ENCODE measurements at places on chromosomes 3 and 15.

DNA sequence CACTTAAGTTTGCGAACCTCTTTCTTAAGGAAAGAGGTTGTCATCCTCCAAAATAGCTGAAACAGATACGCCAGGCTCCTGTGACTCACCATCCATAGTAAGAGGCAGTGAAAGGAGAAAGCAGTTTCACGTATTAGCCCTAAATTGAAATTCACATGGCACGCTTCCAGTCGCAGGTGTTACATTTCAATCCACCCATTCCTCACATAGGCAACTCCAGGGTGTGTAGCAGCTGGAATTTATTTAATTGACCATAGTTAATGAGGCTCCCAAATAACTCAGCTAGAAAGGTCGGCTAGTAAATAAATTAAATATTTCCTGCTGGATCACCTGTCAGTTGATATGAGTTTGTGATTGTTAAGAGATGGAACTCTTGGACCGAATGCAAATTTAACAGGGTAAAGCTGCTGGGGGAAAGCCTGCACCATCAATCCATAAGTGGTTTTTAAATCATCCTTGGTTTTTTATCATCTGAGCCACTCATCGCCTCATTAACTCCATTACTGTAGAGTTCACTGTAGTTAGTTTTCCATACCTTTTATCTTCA, 19.6 kb downstream of the NSUN3 start:
- DNase-seq = no peak

DNA sequence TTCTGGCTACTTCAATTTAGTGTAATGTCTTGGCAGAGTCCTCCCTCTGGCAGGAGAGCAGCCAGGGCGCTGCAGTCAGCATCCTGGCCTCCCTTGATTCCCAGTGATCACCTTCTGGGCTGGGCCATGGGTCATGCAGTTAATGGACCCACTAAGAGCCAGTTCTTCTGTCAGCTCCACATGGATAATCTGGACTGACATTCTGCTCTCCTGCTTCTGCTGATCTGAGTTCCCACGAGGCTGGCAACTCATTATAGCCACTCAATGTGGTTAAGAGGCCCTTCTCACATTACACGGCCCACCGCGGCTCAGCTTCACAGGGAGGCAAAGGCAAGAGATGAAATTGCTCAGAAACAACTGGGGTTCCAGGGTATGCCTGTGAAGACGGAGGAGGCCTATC, 94.0 kb downstream of the WDR76 start:
- DNase-seq = peak; percentile 49

DNA sequence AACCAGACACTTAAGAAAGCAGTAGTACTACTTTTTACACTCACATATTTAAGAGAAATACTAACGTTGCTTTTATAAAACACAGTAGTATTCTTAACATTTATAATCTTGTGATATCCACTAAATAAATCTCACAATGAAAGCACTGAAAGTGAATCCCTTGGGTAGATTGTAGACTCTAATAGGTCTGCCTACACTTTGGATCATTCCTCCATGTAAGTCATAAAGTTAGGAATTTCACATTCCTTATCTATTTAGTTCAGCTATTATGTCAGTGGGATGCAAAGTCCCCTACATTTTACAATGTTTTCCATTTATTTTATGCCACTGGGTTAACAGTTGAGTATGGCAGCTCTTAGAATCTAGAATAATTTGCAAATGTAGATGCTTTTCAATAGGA, 330.7 kb downstream of the LSAMP start:
- no peak for DNase-seq

DNA sequence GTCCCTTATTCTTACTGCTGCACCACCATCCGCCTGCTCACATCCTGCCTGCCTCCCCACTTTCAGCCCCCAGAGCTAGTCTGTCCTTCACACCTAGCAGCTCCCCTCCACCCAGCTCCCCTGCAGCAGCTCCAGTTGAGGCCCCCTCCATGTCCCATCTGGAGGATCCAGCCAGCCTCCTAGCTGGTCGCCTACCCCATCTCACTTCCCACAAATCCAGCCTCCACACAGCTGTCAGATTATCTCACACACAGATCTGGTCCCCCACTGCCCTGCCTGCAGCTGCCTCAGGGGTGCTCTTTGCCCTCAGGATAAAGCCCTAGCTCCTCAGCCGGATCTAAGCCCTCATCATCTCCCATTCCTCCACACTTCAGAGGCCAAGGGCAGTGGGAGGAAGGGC, 8.8 kb upstream of the SEMA7A start:
- DNase-seq = no peak

DNA sequence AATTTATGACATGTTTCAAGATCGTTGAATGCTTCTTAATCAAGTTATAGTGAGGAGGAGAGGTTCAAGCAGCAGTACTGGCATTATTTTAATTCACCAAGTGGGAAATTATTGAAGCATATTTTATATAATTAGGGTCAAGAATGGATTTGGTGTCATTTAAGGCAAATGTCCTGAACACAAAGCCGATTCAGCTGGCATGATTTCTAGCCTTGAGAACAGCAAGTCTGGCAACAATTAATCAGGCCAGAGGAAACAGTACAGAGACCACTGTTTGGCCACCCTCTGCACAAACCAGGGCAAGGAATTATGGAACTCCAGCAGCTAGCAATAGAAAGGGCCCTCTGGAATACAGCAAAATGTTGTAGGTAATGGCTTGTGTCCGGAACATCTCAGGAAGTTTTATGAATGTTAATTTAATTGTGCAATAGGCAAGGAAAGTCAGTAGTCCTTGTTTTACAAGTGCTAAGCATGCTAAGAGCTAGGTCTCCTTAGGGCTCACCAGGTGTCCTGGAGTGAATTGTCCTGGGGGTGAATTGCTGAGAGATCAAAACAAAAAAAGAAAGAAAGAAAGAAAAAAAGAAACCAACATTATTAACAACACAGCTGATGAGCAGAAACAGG, 38.7 kb upstream of the SNRK start:
- DNase-seq = no peak

- no peak for DNase-seq
Observed at GRCh38 chr15:96622714-96623113, 292.2 kb downstream of the NR2F2 start.

- no peak for DNase-seq
Observed at GRCh38 chr15:44738340-44738984, 2.1 kb downstream of the TRIM69 start.
